ENCODE measurements at places on chromosomes 6 and 20.

DNA sequence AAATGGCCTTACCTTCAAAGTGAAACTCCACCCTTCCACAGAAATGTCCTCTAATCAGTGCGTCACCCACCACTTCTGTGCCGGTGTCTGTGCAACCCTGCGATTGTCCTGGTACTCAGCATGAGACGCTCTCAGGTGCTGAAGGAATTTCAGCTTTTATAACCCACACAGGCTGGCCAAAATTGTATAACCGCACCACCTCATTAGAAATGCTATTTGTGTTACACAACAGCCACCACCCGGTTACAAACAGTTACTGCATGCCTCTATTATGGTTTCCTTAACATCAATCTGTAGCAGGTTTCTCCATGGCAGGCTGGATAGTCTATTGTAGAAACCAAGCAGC is 51.5 kb downstream of the SLC23A2 start:
- no peak for DNase-seq

- no peak for DNase-seq
Observed at GRCh38 chr6:125906158-125906998, 50.2 kb upstream of the HINT3 start.

DNA sequence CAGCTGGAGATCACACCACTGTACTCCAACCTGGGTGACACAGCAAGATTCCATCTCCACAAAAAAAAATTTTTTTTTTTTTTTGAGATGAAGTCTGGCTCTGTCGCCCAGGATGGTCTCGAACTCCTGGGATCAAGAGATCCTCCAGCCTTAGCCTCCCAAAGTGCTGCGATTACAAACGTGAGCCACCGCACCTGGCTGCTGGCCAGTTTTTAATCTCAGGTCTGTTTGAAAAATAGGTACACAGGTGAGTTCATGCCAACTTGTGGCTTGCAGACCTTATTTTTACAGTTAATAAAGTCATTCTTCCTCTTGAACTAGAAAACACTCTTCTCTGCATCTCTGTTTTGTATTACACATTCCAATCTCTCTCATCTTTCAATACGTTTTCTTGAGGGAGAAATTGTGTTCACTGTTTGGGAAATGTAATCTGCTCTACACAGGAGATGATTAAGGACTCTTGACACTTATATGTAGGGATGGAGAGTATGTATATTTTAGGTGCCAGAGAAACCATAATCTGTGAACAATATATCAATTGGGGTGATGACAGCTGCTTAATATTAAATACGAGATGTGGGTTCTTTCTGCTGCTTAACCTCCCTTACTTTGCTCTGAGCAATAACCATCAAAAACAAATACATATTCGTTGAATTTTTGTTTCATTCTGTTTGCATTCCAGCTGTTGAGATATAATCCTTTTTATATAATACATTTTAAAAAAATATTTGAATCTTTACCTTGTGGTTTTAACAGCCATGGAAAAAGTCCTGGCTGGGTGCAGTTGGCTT is 17.7 kb upstream of the RIPOR3 start:
- no peak for DNase-seq

GRCh38 chr20:17897566-17898307 is 70.9 kb downstream of the SNX5 start:
- DNase-seq = no peak

DNA sequence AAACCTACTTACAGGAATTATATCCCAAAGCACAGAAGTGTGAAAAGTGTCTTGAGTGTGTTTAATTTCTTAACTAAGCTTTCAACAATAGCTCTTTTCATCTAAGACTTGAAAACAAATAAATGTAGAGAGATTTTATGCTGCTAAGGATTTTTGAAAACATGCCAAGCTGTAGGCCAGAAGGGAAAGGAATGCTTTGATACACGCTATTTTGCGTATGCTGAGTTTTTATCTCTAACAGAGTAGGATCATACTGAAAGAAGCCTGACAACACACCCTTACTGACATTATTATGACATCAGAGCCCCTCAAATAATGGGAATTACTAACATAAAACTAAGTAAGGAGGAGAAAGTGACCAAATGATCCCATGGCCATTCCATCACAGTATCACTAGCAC is 265.5 kb downstream of the KHDC1L start:
- no peak for DNase-seq

DNA sequence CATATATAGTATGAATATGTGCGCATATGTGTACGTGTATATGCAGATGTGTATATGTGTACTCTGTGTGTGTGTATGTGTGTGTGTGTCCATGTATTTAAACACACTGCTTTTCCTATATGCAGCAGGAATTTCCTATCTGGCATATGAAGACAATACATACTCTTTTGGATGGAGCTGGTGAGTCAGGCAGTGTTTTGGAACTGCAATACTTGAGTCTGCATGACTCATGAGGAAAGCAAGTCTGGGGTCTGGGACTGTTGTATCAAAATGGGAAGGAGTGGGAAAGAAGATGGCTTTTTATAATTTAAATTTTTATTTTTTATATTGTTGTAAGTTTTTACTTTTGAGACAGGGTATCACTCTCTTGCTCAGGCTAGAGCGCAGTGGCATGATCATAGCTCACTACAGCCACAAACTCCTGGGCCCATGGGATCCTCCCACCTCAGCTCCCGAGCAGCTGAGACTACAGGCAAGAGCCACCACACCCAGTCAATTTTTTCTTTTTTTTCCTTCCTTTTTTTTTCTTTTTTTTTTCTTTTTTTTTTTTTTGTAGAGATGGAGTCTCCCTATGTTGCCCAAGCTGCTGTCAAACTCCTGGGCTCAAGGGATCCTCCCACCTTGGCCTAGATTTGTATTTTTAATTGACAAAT is 72.2 kb downstream of the ATXN1 start:
- no peak for DNase-seq

DNA sequence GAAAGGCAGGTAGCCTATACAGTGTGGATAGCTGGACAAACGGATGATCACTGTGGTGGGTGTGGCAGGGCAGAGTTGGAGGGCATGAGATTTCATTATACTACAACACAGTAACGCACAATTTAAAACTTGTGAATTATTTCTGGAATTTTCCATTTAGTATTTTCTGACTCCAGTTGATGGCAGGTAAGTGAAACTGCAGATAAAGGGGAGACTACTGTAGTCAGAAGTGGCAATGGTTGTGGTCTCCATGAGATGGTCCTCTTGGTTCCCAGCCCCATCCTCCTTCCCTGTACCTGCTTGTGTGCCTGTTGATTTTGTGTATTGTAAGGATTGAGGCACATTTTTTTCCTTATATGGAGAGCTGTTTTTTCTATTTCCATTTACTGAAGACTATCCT is 22.5 kb upstream of the SCAF8 start:
- DNase-seq = no peak

DNA sequence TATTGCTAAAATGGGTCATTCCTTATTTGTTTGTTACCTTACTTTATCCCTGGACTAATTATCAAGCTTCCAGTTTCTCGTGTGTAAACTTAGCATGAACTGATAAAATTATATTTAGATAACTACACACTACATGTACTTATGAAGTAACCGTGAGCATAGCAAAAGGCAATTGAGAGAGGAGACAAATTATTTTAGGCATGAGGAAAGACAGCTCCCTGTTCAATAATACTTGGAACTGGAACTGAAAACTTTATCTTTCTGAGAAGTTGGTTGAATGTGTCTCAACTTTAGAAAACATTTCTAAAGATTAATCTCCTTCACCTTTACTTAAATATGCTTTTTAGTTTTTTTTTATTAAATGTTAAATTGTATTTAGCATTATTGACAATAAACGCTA is 11.4 kb downstream of the CRISP3 start:
- DNase-seq = no peak

DNA sequence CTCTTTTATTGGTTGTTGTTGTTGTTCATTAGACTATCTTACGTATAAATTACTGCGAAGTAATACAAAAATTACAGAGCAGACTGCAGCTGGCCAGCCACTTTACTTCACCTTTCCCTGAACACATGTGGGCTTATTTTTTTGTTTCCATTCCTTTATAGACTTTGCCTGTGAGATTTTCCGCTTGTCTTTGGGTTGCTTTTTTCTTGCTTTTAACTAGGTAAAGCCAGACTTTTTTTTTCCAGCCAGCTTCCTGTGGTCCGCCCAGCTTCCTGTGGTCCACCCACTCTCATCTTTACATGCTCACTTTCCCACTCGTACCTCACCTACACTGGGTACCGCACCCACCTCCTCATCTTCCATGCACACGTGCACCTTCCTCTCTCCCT is 79.0 kb downstream of the IPCEF1 start:
- no peak for DNase-seq

DNA sequence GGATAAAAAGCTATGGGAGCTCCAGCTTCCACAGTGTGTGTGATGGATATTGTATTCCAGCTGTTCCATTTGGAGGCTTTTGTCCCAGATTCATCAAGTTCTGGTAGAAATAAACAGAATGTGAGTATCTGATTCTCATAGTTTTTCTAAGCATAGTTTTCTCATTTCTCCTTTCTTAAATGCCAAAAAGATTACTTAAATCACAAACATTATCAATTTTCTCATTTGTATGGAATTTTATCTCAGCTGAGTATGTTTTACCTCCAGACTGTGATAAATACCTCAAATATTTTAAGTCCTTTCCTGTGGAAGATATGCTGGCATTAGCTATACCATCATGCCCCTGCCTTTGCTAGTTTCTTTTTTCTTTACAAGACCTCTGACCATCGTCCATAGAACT is 767.3 kb downstream of the TFAP2A start:
- no peak for DNase-seq

DNA sequence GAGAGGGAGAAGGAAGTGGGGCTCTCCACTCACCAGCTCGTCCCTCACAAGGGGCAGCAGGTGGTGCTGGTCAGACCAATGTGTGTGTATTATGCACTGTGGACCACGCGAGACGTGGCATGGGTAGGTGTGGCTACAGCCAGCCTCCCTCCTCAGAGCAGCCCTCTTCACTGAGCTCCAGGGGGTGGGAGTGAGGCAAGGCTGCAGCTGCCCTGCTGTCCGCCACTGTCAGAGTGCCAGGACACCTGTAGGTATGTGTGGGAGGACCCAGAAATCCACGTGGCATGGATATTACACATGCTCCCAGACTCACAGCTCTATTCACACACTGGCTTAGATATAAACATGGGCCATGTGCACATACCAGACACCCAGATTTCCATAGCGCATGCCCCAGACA is 90.3 kb downstream of the VEGFA start:
- DNase-seq = no peak

DNA sequence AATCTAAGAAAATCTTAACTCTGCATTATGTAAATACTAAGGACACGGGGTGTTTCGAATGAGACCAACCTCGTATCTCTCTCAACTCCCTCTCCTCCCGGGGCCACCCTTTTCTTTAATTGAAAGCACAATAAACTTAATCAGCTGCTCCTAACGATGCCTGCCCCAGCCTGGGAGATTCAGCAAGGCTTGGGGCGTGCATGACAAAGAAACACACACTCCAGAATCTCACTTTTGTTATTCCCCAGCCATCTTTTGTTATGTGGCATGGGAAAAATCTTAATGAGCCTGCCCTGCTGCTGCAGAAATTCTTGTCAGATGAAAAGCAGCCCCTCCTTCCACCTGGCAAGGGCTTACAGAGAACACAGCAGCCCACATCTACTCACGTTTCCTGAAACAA is 117.4 kb downstream of the TTLL2 start:
- DNase-seq = no peak

- DNase-seq = no peak
Observed at GRCh38 chr6:89690944-89691324, 52.4 kb upstream of the LYRM2 start.

DNA sequence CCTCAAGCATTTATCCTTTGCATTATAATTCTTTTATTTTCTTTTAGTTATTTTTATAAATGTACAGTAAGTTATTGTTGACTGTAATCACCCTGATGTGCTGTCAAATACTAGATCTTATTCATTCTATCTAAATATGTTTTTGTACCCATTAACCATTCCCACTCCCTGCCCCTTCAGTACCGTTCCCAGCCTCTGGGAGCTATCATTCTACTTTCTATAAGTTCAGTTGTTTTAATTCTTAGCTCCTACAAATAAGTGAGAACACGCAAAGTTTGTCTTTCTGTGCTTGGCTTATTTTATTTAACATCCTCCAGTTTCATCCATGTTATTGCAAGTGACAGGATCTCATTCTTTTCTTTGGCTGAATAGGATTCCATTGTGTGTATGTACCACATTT is 12.5 kb upstream of the ERVFRD-1 start:
- DNase-seq = no peak

- no peak for DNase-seq
Observed at GRCh38 chr6:16285467-16286150, 47.2 kb downstream of the GMPR start.

DNA sequence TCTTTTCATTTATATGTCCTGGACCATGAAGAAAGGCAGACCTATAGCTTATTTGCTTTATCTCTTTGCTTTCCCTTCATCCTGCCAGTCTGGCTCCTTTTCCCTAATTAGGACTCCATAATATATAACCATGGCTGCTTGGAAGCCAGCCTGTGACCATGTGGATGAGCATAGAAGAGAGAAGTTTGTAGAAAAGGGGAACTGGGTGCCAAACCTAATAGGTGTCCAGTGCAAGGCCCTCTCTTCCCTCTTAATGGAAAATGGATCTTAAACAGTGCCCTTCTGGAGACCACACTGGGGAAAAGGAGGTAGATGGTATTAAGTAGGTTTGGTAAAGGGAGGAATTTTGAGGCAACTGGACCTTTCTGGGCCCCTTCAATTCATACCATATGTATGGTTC is 16.7 kb upstream of the OSTM1 start:
- no peak for DNase-seq

- DNase-seq = no peak
Observed at GRCh38 chr6:5850848-5851255, 155.9 kb downstream of the NRN1 start.

- DNase-seq = no peak
Observed at GRCh38 chr6:35727231-35727934, 9.4 kb upstream of the ARMC12 start.

DNA sequence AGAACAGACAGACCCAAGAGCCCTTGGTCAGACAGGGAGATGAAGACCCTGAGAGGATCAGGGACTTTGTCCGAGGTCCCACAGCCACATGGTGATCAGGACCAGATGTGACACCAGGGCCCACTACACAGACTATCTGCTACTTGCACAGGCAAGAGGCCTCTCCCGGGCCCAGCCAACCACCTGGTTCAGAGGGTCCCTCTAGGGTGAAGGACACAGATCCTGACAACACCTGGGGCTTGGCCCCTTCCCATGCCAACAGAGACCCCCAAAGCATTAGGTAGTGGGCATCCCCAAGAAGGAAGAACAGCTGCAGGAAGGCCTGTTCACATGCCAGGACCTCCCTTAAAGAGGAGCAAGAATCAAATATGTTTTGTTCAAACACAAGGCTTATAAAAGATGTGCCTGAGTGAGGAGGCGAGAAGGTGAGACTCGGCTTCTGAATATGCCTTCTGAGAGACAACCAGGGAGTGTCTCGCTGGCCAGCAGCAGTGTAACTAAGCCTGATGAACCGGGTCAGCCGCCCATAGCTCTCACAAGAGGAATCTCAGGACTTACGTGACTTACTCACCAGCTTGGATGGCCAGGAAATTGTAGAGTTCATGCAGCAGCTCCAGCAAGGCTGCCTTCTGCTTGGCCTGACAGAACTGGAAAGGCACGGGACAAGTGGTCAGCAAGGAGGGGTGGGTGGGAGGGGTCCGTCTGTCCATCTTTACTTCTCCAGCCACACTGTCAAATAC is 5.0 kb downstream of the LEMD2 start:
- no peak for DNase-seq

Data from stimulated activated CD8-positive, alpha-beta memory T cell treated with anti-CD3 and anti-CD28 coated beads, Interleukin-15, amount 100 ng/mL, for 4 hours (primary cell).